ENCODE measurements at places on chromosomes 7 and 10. TPM values are rescaled to one million over a fixed set of nuclear protein-coding genes. Genes with fewer than 3 reads are reported as not detected.

GRCh38 chr7:1590887-1591286 lies 21.1 kb upstream of the PSMG3 start:
- H3K36me3 ChIP-seq = no peaks in the 10 kb centered on the region
- H3K27ac ChIP-seq = no peak overlapping the region
- H3K27me3 ChIP-seq = no peaks in the 10 kb centered on the region
- no peaks in the 10 kb centered on the region for H3K4me1 ChIP-seq
- no peak for DNase-seq

DNA sequence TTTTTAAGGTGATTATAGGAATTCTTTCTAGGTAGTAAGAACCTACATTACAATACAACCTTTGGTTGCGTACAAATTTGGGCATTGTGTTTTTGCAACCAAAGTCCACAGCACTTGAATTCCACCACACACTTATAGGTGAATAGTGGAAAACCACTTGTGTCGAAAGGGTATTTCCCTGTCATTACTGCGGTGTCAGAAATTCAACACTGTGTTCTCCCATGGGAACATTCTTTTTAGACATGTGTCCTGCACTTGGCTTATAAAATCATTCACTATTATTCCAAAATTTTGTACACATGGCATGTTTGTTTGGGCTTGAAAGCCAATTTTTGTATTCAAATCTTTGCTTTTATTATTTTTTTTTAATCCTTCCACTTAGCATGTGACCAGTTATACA lies 333.7 kb downstream of the PRPF18 start:
- H3K27me3 ChIP-seq = no peaks in the 10 kb centered on the region
- H3K36me3 ChIP-seq = no peaks in the 10 kb centered on the region
- no peak overlapping the region for H3K4me3 ChIP-seq

DNA sequence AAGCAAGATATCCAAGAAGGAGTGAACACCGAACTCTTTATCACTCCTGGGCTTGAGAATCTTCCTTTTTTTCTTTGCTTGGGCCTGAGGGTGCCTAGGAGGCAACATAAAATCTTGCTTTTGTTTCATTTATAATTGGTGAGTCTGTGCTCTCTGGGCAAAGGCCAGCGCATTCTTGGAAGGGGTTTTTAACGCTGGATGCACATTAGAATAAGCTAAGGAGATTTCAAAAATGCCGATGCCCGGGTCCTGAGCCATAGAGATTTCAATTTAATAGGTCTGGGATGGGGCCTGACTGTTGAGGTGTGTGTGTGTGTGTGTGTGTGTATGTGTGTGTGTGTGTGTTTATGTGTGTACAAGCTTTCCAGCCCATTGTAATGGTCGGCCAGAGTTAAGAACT lies 62.0 kb upstream of the SORCS3 start:
- H3K27me3 ChIP-seq = no peaks in the 10 kb centered on the region
- peaks cover 12% of the 10 kb centered on the region for H3K4me1 ChIP-seq
- H3K27ac ChIP-seq = no peak overlapping the region
- H3K36me3 ChIP-seq = no peaks in the 10 kb centered on the region
- H3K4me3 ChIP-seq = no peak overlapping the region

GRCh38 chr7:42193471-42194129 lies 43.4 kb downstream of the GLI3 start:
- H3K4me1 ChIP-seq = peaks cover 69% of the 10 kb centered on the region
- H3K27ac ChIP-seq = peak overlapping the region; percentile 53
- H3K4me3 ChIP-seq = peak overlapping the region; percentile 8
- no peaks in the 10 kb centered on the region for H3K36me3 ChIP-seq
- DNase-seq = no peak

DNA sequence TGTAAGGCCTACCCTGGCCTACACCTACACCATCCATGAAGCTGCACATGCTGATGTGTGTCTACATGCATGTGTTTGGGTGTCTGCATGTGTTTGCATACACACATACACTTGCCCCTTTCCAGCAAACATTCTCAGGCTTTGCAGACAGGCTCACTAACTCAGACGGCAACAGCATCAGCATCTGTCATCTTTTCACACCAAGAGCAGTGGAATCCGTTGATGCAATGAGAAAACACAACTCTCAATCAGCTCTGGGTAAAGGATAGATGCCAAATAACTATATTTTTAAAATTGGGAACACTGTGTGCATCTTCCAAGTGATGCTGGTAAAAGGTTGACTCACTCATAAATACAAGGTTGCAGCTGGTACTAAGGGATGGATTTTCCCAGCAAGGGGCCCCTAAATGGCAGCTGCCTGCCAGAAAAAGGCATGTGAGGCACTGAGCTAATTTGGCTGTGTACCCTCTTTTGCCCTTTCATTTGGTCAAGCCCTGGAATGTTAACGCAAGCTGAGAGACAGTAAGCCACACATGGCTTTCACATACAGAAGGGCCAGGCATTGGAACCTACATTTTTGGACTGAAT lies 296.3 kb upstream of the NPSR1 start:
- H3K4me3 ChIP-seq = no peak overlapping the region
- H3K27me3 ChIP-seq = no peaks in the 10 kb centered on the region
- H3K36me3 ChIP-seq = no peaks in the 10 kb centered on the region
- DNase-seq = peak; percentile 46
- H3K4me1 ChIP-seq = peaks cover 10% of the 10 kb centered on the region
- H3K27ac ChIP-seq = peak overlapping the region; percentile 21

GRCh38 chr7:46705386-46706255 lies 784.5 kb upstream of the IGFBP3 start:
- no peak overlapping the region for H3K27ac ChIP-seq
- DNase-seq = no peak
- H3K27me3 ChIP-seq = no peaks in the 10 kb centered on the region
- no peaks in the 10 kb centered on the region for H3K36me3 ChIP-seq
- no peak overlapping the region for H3K4me3 ChIP-seq

GRCh38 chr7:141991140-141991539 lies 4.5 kb upstream of the MGAM start:
- H3K27me3 ChIP-seq = no peaks in the 10 kb centered on the region
- no peaks in the 10 kb centered on the region for H3K36me3 ChIP-seq
- H3K4me1 ChIP-seq = no peaks in the 10 kb centered on the region
- no peak for DNase-seq
- H3K27ac ChIP-seq = no peak overlapping the region

GRCh38 chr7:153193144-153193595 lies 433.6 kb downstream of the ACTR3B start:
- no peaks in the 10 kb centered on the region for H3K36me3 ChIP-seq
- no peaks in the 10 kb centered on the region for H3K4me1 ChIP-seq
- no peaks in the 10 kb centered on the region for H3K27me3 ChIP-seq
- DNase-seq = peak; percentile 70

DNA sequence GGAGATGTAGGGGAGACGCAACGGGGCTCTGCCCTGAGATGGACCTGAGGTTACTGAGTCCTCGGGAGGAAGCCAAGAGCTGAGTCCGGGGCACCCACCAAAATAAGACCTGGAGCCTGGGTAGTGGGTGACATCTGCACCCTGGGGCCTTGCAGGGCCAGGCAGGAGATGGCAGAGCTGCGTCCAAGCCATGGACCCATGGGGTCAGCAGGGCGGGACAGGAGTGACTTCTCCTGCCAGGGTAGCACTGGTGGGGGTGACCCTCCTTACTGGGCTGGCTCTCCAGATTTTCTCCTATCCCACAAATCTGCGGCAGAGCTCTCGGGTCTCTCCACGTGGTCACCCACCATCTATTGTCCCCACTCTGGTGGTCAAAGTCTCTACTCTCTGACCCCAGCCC lies 2.1 kb downstream of the GHRHR start:
- no peak overlapping the region for H3K27ac ChIP-seq
- H3K4me3 ChIP-seq = no peak overlapping the region
- H3K27me3 ChIP-seq = no peaks in the 10 kb centered on the region
- DNase-seq = no peak
- no peaks in the 10 kb centered on the region for H3K4me1 ChIP-seq

DNA sequence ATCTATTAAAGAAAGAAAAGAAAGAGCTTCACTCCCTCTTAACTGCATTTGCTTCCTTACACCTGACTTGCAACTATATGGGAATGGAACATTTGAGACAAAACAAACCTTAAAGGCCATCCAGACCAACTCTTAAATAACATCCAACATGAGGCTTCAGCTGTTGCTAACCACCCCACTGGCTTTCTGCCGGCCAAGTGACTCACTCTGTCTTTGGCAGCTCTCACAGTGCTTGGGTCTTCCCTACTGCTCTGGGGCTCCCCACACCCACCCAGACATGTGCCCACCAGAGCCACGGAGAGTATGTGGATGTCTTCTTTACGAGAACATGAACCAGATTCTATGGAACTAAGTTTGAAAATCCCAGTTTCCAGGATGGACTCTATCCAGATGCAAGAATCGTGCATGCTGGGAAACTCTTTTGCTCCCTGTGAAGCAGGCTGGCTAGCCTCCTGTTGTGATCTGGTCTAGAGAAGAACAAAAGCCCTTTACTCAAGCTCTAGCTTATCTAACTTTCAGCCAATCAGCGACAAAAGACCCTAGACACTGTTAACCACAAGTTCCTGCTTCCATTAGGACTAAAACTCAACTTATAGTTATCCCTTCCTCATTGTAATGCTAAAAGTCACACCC lies 245.7 kb downstream of the TCERG1L start:
- H3K27ac ChIP-seq = peak overlapping the region; percentile 63
- no peak overlapping the region for H3K4me3 ChIP-seq
- H3K4me1 ChIP-seq = peaks cover 39% of the 10 kb centered on the region
- H3K27me3 ChIP-seq = no peaks in the 10 kb centered on the region

GRCh38 chr10:37289833-37290464 lies 164.6 kb downstream of the ANKRD30A start:
- no peak overlapping the region for H3K27ac ChIP-seq
- no peak for DNase-seq
- H3K27me3 ChIP-seq = no peaks in the 10 kb centered on the region
- no peak overlapping the region for H3K4me3 ChIP-seq
- H3K36me3 ChIP-seq = no peaks in the 10 kb centered on the region

GRCh38 chr10:112751651-112752050 lies 198.4 kb upstream of the TCF7L2 start:
- H3K4me3 ChIP-seq = no peak overlapping the region
- no peaks in the 10 kb centered on the region for H3K36me3 ChIP-seq
- H3K27ac ChIP-seq = no peak overlapping the region
- peaks cover 38% of the 10 kb centered on the region for H3K4me1 ChIP-seq
- no peaks in the 10 kb centered on the region for H3K27me3 ChIP-seq

DNA sequence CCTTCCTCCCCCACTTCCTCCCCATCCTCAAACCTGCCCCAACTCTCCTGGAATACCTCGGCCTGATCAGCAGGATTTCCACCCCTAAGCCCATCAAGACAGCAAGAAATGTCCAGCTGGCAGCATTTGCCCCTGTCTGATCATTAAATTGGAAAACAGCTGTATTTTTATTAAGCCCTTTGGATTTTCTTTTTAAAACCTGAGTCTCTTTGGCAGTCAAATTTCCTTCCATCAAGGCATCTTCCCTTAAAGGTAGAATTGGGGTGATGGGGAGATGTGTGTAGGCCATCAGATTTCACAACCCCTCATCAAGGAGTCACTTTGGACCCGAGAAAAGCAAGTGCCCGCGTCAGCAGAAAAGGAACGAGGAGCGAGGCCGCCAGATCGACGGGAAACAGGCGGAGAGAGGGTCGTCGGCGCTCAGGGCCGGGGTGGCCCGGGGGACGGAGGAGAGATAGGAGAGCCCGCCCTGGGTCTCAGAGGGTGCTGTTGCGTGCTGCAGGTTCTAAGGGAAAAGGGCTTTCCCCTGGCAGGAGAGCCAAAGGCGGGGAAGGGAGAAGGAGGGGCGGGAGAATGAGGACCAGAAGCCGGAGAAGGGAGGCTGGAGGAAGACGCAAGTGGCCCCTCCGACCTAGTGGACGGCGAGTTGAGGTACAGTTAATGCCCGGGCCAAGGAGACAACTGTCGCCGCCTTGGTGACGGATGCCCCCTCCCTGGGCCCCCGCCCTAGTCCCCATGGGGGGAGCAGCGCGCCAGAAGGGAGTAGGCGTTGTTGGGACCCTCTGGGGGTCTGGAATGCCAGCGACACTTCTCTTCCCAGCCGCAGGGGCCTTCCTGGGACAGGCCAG lies 11.5 kb upstream of the GATA3 start:
- H3K27ac ChIP-seq = no peak overlapping the region
- peak; percentile 46 for DNase-seq
- H3K36me3 ChIP-seq = no peaks in the 10 kb centered on the region
- no peak overlapping the region for H3K4me3 ChIP-seq

DNA sequence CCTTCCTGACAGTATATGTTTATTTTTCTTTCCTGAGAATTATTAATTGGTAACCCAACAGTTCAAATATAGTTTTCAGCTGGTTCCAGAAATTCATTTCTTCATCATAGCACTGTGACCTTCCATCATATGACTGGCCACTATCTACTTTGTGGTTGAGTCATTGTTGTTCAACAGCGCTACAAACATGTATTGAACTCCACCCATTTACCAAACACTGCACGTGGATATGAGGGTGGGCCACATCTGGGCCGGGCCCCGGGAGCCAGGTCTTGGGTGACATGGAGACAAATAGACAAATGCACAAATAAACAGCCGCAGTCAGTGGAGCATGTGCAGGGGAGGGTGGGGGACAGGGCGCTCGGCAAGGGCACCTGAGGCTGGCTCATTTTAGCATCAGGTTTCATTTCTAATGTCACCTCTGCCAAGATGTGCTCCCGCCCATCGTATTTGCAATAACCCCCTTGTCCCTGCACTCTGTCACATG lies 24.0 kb upstream of the EEPD1 start:
- no peaks in the 10 kb centered on the region for H3K4me1 ChIP-seq
- H3K4me3 ChIP-seq = no peak overlapping the region
- H3K27ac ChIP-seq = no peak overlapping the region
- no peaks in the 10 kb centered on the region for H3K27me3 ChIP-seq
- H3K36me3 ChIP-seq = no peaks in the 10 kb centered on the region

DNA sequence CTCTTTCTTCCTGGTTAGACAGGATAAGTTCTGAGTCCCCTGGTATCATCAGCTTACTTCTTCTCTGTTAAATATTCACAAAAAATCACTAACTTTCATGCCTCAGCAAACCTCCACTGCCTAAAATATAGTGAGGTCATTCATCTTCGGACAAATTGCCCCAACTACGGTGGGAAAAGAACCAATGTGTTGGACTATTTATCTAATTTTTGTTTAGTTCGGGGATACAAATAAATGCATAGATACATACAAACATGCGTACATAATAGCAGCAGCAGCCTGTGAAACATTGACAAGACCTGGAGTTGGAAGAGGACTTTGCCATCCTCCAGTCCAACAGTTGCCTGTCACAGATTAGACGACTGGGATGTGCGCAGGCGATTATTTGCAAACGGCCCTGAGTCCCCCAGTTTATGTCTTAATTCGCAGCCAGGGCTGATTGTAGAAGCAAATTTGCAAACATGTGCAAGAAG lies 51.5 kb downstream of the EGFR start:
- H3K27ac ChIP-seq = no peak overlapping the region
- peaks cover 20% of the 10 kb centered on the region for H3K4me1 ChIP-seq
- H3K36me3 ChIP-seq = no peaks in the 10 kb centered on the region
- DNase-seq = no peak
- no peaks in the 10 kb centered on the region for H3K27me3 ChIP-seq

- H3K4me3 ChIP-seq = no peak overlapping the region
- H3K27ac ChIP-seq = no peak overlapping the region
- H3K4me1 ChIP-seq = no peaks in the 10 kb centered on the region
- DNase-seq = no peak
These were observed 283.3 kb upstream of the SEMA3A start for GRCh38 chr7:84477786-84478478.

The UROS gene
- 82.2 TPM for total RNA-seq

The LHPP gene
- 23.3 TPM for total RNA-seq

The NRF1 gene
- total RNA-seq = 22.9 TPM

The LIPF gene
- total RNA-seq = not detected

The SCIN gene
- not detected for total RNA-seq

The URGCP gene
- total RNA-seq = 9.2 TPM

The RADIL gene
- total RNA-seq = 5.8 TPM

Measured in neural progenitor cell (in vitro differentiated cells).